ENCODE measurements at places on chromosomes 16 and 17. TPM values are rescaled to one million over a fixed set of nuclear protein-coding genes. Genes with fewer than 3 reads are reported as not detected.

HOXB1 gene
- total RNA-seq: not detected

MYH3 gene
- total RNA-seq: 11.6 TPM

WSCD1 gene
- not detected for total RNA-seq

OR4D1 gene
- total RNA-seq: 1.8 TPM

SEC14L5 gene
- not detected for total RNA-seq

TMC7 gene
- not detected for total RNA-seq

TAC4 gene
- total RNA-seq: not detected

C1QTNF8 gene
- total RNA-seq: not detected

SUZ12 gene
- total RNA-seq: 33.4 TPM

KIF19 gene
- total RNA-seq: 0.92 TPM

UBALD1 gene
- total RNA-seq: 53.1 TPM

KRT17 gene
- not detected for total RNA-seq

TP53TG3C gene
- not detected for total RNA-seq

SP6 gene
- 0.13 TPM for total RNA-seq

PRRT2 gene
- total RNA-seq: 4.7 TPM

ACSM5 gene
- 0.28 TPM for total RNA-seq

LPO gene
- total RNA-seq: not detected

KRT9 gene
- total RNA-seq: not detected

MRPS7 gene
- total RNA-seq: 39.4 TPM

CALB2 gene
- not detected for total RNA-seq

TMC8 gene
- 307 TPM for total RNA-seq

PRAC2 gene
- total RNA-seq: not detected

ACAP1 gene
- total RNA-seq: 531 TPM

CES5A gene
- total RNA-seq: not detected

DNAJC7 gene
- 129 TPM for total RNA-seq

NETO2 gene
- total RNA-seq: 2.1 TPM

KRT25 gene
- not detected for total RNA-seq

RPL27 gene
- 1,710 TPM for total RNA-seq

PRSS33 gene
- total RNA-seq: not detected

CLDN9 gene
- not detected for total RNA-seq

ENPP7 gene
- total RNA-seq: not detected

MEIOB gene
- not detected for total RNA-seq

MMP25 gene
- total RNA-seq: 1.6 TPM

KRT12 gene
- total RNA-seq: not detected

FAM234A gene
- 34.2 TPM for total RNA-seq

GPRC5B gene
- total RNA-seq: 1.3 TPM

ERN2 gene
- 0.38 TPM for total RNA-seq

LDHD gene
- total RNA-seq: not detected

CDRT15 gene
- total RNA-seq: not detected

ZACN gene
- 0.32 TPM for total RNA-seq

SAMD14 gene
- 0.33 TPM for total RNA-seq
